GM23248 (cell line): ENCODE measurements at places on chromosomes 6 and 20. TPM values are rescaled to one million over a fixed set of nuclear protein-coding genes. Genes with fewer than 3 reads are reported as not detected.

- peaks cover 3% of the 10 kb centered on the region; the same call in 1 of the 2 replicates for H3K27me3 ChIP-seq
- no peaks in the 10 kb centered on the region for H3K4me1 ChIP-seq
- H3K27ac ChIP-seq = no peak overlapping the region
- H3K4me3 ChIP-seq = no peak overlapping the region
- no peaks in the 10 kb centered on the region for H3K36me3 ChIP-seq
- no peak for DNase-seq
Measured at GRCh38 chr20:23568971-23569330, 667 bp upstream of the CST9L start.

- peak overlapping the region; percentile 32; the same call in 1 of the 2 replicates for H3K27ac ChIP-seq
- H3K27me3 ChIP-seq = no peaks in the 10 kb centered on the region
- H3K4me1 ChIP-seq = peaks cover 4% of the 10 kb centered on the region; the same call in 1 of the 2 replicates
Measured at GRCh38 chr6:132798869-132799538, 567 bp upstream of the SLC18B1 start.

GRCh38 chr20:46215913-46216707 is 92.2 kb downstream of the CDH22 start:
- DNase-seq = peak; percentile 15
- H3K36me3 ChIP-seq = no peaks in the 10 kb centered on the region
- H3K4me3 ChIP-seq = no peak overlapping the region
- H3K4me1 ChIP-seq = no peaks in the 10 kb centered on the region

GRCh38 chr6:5082487-5083306 is 2.4 kb upstream of the PPP1R3G start:
- DNase-seq = peak; percentile 94
- H3K36me3 ChIP-seq = no peaks in the 10 kb centered on the region
- peaks cover 20% of the 10 kb centered on the region for H3K4me1 ChIP-seq
- H3K4me3 ChIP-seq = no peak overlapping the region; the same call in 1 of the 2 replicates

GRCh38 chr6:35090734-35091133 is 50.4 kb downstream of the TCP11 start:
- H3K36me3 ChIP-seq = no peaks in the 10 kb centered on the region
- no peak overlapping the region for H3K4me3 ChIP-seq
- peaks cover 53% of the 10 kb centered on the region for H3K4me1 ChIP-seq
- H3K27me3 ChIP-seq = no peaks in the 10 kb centered on the region
- peak overlapping the region; percentile 43; the same call in 1 of the 2 replicates for H3K27ac ChIP-seq

GRCh38 chr20:36507746-36508145 is 33.6 kb upstream of the MYL9 start:
- H3K27me3 ChIP-seq = no peaks in the 10 kb centered on the region
- H3K4me3 ChIP-seq = no peak overlapping the region
- DNase-seq = no peak
- H3K4me1 ChIP-seq = no peaks in the 10 kb centered on the region

DNA sequence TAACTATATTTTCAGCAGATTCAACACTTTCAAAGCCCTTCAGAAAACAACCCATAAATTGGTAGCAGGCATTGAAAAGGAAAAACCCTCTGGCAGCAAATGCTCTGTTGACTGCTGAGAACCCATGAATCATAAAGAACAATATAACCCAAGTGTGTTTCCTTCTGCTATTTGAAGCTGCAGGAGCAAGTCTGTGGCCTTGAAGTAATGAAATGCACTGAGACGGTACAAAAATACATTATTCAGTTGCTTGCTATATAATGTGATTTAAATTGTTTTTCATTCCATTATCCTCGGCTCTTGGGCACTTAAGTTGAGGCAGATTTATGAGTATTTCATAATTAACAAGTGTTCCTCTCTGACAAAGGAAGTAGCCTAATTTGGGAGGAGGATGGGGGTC is 40.6 kb upstream of the SAMD5 start:
- DNase-seq = no peak
- no peaks in the 10 kb centered on the region for H3K36me3 ChIP-seq
- no peaks in the 10 kb centered on the region for H3K27me3 ChIP-seq
- H3K27ac ChIP-seq = no peak overlapping the region

DNA sequence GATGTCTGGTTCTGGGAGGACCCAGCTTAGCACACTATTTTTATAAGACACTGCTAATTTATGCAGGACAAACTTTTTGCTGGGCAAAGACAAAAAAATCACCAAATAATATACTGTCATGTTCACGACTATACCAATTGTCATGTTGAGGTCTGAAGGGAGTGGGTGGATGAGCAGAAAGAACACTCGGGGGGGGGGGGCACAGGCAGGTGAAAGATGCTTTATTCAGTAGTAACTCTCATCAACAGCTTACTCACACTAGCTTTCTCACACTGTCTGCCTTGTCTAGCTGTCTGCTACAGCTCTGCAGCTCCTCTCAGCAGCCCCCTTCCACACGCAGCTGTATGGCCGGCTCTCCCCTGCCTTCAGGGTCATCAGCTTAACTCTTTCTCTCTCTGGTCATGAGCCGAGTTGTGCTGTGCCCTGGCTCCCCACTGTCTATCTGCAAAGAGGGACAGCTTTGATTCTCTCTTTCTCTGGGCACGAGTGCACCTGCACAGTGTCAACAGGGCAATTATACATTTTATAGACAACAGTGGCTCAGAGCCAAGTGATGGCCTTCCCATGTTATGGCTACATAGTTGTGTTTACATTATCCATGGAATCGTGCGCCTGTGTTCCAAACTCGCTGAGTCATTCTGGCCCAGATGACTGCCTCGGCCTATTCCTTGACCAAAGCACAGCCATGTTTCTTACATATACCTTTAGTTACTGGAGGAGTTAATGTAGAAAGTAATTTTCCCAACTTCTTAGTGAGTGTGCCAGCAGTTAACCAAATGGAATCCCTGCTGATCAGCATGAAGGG is 187.7 kb upstream of the PRSS16 start:
- H3K4me1 ChIP-seq = no peaks in the 10 kb centered on the region
- no peak for DNase-seq
- H3K27me3 ChIP-seq = no peaks in the 10 kb centered on the region; the same call in 1 of the 2 replicates
- H3K36me3 ChIP-seq = no peaks in the 10 kb centered on the region
- H3K27ac ChIP-seq = no peak overlapping the region

- H3K36me3 ChIP-seq = no peaks in the 10 kb centered on the region
- H3K27me3 ChIP-seq = no peaks in the 10 kb centered on the region
- H3K4me3 ChIP-seq = no peak overlapping the region
- no peak for DNase-seq
- no peak overlapping the region for H3K27ac ChIP-seq
Measured at GRCh38 chr6:114690625-114691024, 347.8 kb upstream of the HS3ST5 start.

Gene LPIN3
- total RNA-seq = 11.1 and 11.5 TPM in 2 replicates

Gene C4B
- 4.5 and 6.4 TPM in 2 replicates for total RNA-seq
